ENCODE measurements at places on chromosomes 11 and 22.
A peak's percentile ranks its signal among the peaks of the same experiment; 100 is the strongest.

DNA sequence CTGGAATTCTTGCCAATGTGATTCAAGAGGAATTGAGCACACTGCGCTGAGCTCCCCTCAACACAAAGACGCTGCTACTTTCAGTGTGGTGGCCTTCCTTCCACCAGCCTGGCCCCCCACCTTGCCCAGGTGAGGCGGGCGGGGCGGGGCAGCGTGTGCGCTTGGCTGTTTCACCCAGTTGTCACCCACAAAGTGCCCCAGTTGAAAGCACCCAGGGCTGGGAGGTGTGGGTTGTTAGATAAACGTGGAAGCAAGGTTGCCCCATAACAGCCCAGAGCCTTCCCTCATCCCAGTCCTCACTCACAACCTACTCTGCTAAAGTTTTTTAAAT is 43.1 kb downstream of the CACNG2 start:
- no peak for DNase-seq

- peak; percentile 39 for DNase-seq
Measured at GRCh38 chr11:117094776-117095175, 3.5 kb downstream of the SIK3 start.

DNA sequence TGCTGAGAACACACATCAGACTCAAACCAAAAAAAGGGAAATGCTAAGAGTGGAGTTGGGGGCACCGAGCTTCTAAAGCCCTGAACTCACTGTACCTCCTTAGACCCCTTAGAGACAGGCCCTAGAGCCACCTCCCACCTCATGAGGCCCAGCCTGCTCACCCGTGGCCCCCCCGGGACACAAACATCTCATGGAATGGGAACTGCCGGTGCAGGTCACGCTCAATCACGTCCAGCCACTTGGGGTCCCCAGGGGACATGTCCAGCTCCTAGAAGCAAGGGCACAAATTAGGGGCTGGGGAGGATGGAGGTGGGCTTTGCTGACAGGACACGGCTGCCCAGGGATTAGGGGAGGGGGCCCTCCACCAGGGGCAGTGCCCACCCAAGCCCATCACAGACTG is 6.3 kb upstream of the CASTOR1 start:
- DNase-seq = no peak

DNA sequence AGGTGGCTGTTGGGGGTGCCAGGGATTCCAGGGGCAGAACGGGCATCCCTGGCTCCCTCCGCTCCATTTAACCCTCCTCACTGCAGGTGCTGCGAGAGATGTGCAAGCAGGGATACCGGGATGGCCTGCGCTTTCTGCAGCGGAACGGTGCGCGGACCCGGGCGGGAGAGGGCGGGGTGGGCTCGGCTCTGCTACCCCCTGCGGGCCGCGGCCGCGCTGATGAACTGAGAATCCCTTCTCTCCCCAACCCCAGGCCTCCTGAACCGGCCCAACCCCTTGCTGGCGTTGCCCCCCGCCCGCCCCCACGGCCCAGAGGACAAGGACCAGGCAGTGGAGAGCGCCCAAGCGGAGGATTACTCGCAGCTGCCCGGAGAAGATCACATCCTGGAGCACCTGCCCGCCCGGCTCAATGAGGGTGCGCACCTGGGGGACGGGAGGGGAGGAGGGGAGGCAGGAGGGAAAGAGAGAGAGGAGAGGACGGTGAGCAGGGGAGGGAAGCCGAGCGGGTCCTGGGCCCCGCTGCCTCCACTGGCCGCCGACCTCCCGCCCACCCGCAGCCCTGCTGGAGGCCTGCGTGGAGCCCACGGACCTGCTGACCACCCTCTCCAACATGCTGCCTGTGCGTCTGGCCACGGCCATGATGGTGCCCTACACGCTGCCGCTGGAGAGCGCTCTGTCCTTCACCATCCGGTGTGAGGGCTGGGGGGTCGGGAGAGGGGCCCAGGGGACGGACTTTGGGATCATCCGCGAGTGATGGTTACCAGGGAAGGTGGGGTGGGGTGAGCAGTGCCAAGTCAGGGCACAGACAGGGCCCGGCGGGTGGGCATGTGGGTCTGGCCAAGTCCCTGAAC is 4.1 kb upstream of the CRACR2B start:
- DNase-seq = no peak

- DNase-seq = no peak
Measured at GRCh38 chr11:13051257-13051656, 42.1 kb downstream of the RASSF10 start.
